ENCODE measurements at places on chromosomes 2 and 18.

GRCh38 chr2:150997066-150997465, 264.6 kb downstream of the RBM43 start:
- DNase-seq = no peak

DNA sequence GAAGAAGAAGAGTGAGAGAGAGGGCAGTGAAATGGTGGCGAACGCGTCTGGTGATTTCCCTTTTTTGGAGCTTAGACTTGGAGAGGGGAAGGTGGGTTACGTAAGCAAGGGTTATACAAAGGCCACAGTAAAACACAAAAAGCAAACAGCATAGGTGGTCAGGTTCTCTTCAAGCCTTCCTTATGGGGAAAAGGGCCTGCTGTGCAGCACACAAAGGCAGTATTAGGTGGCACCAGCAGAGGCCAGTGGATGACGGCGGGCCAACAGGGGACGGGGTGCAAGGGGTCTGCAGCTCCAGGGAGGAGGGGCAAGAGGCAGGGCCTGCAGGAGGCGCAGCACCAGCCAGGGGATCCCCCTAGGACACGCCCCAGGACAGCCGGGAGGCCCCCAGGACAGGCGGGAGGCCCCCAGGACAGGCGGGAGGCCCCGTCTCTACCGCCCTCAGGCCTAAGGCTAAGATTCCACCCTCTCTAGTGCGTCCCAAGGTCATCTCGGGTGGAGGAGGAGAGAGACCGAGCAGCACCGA, 32.6 kb upstream of the NPC1 start:
- DNase-seq = no peak

DNA sequence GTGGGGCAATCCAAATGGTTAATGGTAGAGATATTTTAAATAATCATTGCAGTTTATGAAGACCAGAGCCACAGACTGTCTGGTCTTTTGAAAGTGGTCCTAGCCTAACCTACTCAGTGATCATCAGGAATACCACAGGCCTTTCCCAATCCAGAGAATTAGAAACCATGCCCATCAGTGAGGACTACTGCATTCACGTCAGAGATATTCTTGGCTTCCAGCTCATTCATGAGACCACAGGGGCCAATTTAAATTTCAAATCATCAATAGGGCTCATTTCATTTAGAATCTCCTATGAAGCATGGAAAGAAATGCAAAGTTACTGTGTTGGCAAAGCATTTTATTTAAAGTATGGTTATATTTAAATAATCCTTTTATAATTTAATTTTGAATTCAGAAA, 362.3 kb upstream of the KCNJ3 start:
- DNase-seq = no peak

DNA sequence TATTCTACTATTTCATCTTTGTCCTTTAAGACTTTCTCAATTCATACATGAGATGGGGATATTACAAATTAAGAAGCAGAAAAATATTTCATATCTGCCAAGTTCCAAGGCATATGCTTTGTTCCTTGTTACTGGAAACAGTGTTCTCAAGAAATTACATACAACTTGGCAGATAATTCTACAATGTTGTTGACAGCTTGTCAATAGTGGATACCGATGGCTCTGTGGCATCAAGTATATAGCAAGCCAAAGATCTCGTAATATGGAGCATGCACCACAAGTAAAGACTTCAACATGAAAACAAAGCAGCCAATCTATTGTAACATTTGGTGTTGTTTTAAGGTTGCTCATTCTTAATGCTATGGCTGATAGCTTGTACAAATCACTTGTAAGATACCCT, 598.2 kb upstream of the KLHL29 start:
- DNase-seq = no peak

DNA sequence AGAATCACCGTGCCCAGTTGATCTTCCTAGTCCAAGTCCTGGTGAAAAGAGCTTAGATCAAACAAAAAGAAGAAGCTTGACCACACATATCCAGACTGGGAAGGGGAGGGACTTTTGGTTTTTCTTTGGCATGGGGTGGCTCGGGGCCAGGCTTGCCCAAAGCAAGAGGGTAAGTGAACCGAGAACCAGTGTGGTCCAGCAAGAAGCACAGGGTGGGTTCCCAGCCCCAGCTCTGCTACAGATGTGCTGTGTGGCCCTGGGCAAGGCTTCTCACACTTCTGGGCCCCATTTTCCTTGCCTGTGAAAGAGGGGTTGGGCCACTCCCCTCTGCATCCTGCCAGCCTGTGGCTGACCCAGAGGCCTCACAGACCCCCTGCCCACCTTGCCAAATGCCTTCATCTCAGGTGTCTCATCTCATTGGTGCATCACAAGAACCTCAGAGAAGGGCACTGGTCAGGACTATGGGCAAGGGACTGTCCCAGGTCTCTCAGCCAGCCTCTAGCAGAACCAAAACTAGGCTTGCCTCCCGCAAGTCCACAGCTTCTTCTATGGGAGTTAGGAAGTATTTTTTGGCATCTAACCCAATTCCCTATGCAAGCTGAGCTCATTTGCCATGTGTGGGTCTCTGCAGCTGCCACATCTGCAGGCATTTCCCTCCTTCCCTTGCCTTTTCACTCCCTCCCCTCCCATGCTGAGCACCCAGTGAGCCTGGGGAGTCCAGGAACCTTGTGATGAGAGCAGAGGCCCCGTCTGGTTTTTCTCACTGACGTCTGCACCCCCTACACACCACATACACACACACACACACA, 6.9 kb downstream of the ATP6V1B1 start:
- no peak for DNase-seq

DNA sequence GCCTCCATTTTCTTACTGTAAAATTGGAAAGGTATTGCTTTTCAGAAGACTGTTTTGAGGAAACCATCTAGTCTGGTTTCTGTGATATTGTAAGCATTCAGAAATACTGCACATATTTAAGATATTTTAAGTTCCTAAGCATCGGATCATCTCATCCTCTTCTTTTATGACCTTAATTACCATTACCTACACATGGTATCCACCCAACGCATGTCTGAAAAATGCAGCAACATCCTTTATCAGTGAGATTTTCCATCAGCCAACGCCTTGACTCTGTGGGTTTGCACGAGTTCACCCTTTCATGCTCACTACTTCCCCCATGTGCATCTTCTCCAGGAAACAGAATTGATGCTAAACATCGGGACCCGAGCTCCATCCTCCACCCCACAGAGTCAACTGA, 84.3 kb downstream of the COL4A4 start:
- no peak for DNase-seq

- no peak for DNase-seq
Measured at GRCh38 chr18:79382681-79383387, 12.9 kb upstream of the NFATC1 start.

GRCh38 chr2:118097657-118098056, 9.4 kb downstream of the INSIG2 start:
- DNase-seq = no peak

- no peak for DNase-seq
Measured at GRCh38 chr2:28349546-28350165, 43.0 kb upstream of the FOSL2 start.

DNA sequence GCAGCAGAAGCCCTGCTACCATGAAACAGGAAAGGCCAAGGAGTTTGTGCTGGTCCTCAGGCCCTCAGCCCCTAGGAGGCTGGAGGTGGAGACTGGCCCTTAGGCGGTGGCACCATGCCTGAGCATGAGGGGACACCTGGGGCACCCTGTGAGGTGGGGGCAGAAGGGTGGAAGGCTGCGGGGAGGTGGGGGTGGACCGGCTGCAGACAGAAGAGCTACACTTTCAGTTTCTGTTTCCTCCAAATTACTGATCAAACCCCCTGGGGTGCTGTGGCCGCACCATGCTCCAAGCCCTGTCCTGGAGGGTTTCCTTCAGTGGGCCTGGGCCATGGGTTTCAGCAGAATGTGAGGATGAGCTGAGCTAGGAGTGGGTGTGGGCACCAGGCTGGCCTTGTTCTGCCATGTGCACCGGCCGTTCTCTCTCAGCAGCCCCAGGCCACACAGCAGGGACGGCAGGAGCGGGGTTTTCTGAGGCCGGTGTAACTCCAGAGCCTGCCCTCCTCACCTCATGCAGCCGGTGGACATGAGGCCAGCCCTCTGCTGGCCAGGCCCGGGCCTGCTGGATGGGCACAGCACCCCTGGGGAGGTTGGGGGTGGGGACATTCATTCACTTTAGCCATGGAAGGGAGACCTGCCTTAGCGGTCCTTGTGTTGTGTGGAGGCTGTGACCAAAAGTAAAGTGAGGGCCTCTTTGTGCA, 51.5 kb downstream of the PLEKHB2 start:
- no peak for DNase-seq

DNA sequence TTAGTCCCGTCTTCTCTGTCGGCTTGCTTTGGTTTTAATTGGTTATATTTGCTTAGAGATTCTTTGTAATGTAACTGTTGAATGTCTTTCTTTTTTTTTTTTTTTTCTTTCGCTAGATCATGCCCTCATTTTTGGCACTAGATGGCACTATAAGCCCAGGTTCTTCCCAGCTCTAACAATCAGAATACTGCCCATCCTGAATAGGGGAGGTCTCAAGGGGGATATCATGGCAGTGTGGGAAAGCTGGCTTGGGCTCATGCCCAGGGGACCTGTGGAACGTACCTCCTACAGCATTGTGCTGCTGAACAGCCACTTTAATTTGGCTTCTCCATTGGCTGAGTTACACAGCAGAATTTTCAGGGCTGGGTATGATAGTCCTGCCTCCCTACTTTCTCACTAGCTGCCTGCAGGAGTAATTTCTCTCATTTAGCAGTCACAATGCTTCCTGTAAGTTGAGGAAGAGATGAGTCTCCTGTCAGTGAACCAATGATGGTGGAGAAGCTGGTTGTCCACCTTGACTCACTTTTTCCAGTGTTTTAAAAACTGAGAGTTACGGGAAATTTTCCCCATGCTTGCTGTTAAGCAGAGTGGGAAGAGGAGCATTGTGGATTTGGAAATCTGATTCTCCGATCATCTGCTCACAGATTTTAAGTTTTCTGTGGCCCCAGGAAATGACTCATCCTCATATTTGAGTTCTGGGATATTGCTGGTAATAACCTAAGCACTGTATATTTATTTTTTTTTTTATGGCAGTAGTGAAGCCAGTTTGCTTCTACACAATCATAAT, 47.2 kb downstream of the RAD51AP2 start:
- no peak for DNase-seq

- DNase-seq = no peak
Measured at GRCh38 chr2:240569523-240569997, 1.3 kb downstream of the RNPEPL1 start.

DNA sequence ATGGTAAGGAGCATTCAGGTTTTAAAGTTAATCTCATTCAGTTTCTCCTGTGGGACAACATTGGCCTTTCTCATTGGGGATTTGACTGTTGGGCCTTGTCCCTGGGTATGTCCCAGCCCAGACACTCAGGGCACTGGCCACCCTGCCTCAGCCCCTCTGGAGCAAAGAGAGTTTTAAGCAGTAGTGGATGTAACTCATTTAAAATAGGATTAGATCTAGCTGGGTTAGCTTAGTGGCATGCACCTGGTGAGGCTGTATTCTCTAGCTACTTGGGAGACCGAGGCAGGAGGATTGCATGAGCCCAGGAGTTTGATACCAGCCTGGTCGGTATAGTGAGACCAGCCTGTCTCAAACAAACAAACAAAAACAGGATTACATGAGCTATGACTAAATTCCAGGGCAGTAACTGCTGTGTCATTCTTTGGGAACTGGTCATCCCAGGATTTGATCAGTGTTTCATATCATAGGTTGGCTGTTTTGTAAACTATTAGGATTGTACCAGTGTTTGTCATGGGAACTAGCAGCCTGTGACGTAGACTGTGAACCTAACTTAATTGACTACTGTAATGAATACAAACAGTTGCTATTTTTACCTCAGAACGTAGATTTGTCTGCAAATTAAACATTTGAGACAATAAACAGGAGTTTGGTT, 12.5 kb downstream of the INPP4A start:
- no peak for DNase-seq

DNA sequence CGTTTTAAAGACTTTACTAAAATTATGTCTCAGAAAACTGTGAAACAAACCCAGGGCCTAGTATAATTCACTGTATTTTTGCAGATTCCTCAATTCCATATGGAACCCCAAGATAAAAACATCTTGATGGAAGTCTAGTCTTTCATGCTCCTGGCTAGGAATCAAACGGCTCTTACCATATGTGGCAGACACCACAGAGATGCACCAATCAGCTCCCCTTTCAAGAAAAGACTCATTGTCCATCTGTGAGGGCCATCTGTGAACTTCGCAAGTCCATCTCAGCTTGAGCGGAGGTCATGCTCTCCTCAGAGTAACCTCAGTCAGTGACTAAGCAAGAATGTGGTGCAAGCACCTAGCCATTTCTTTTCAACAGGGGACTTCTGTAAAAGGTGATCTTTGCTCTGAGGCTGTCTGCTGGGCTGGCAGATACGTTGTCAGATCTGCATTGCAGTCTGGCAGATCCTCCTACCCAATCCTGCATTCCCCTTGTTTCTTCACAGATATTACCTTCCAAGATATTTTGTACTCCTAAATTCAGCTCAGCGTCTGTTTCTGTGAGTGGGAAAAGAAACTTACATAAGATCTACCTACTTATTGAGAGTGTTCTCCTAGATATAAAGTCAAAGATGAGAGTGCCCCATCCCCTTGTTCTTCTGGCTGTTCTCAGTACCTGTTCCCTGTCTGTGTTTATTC, 419.3 kb downstream of the SPAG16 start:
- DNase-seq = no peak
